A549 treated with DMSO at 1 μM for 4 hours (cell line): ENCODE measurements at places on chromosomes 4 and X. TPM values are rescaled to one million over a fixed set of nuclear protein-coding genes. Genes with fewer than 3 reads are reported as not detected.

Gene WDR1
- total RNA-seq = 197 to 214 TPM (median 213 TPM) in 5 replicates

Gene ATOH1
- total RNA-seq = not detected in 5 replicates

Gene PDE6B
- total RNA-seq = not detected in 5 replicates

Gene SMIM43
- total RNA-seq = 0.19 to 0.45 TPM (median 0.34 TPM) in 5 replicates

Gene SCML2
- 7.3 to 9.4 TPM (median 8.4 TPM) in 5 replicates for total RNA-seq

Gene HELQ
- 4.2 to 6.0 TPM (median 4.7 TPM) in 5 replicates for total RNA-seq

Gene CYLC1
- total RNA-seq = not detected in 5 replicates

Gene HSFX2
- total RNA-seq = 0.13 TPM in 1 of 5 replicates, not detected in the others

Gene GPC4
- 0.01 to 0.06 TPM in 2 of 5 replicates, not detected in the others for total RNA-seq

Gene CLDN22
- not detected in 5 replicates for total RNA-seq

Gene GPR82
- total RNA-seq = not detected in 5 replicates

Gene VEGFD
- 0.42 to 0.88 TPM (median 0.53 TPM) in 5 replicates for total RNA-seq

Gene MAGEA11
- not detected in 5 replicates for total RNA-seq

Gene MAGEA10
- 0.04 to 0.06 TPM (median 0.05 TPM) in 3 of 5 replicates, not detected in the others for total RNA-seq

Gene RNF150
- total RNA-seq = 0.26 to 0.57 TPM (median 0.30 TPM) in 5 replicates

Gene OPN1MW2
- total RNA-seq = not detected in 5 replicates

Gene TSPAN5
- 13.2 to 20.4 TPM (median 17.7 TPM) in 5 replicates for total RNA-seq

Gene GPR119
- total RNA-seq = not detected in 5 replicates

Gene CAPN6
- not detected in 5 replicates for total RNA-seq

Gene MAN2B2
- total RNA-seq = 8.9 to 10.8 TPM (median 9.7 TPM) in 5 replicates

Gene ADGRG4
- not detected in 5 replicates for total RNA-seq
